ENCODE measurements at places on chromosomes 4 and X.
A peak's percentile ranks its signal among the peaks of the same experiment; 100 is the strongest.

DNA sequence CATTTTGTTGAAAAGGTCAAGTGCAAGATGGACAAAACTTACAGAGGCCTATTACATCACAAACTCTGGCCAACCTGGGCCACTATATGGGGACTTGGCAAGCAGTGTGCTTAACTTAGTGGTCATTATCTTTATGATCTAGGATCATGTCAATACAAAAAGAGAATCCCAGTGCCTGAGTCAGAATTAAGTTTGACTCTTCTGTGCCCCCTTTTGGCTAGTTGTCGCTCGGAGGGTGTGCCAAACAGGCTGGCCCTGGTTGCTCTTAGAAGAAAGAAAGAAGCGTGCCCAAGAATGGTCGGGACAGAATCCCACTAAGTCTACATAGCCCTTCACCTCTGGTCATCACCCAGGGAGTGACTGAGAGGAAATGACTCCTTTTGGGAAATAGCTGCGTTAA is 100.1 kb downstream of the EIF4E start:
- DNase-seq = peak; percentile 26

GRCh38 chrX:20913760-20914159 is 460.5 kb upstream of the CNKSR2 start:
- DNase-seq = no peak

GRCh38 chr4:36208893-36209473 is 35.3 kb downstream of the ARAP2 start:
- DNase-seq = peak; percentile 68

GRCh38 chr4:118994030-118994429 is 105.4 kb downstream of the SYNPO2 start:
- DNase-seq = no peak

- DNase-seq = peak; percentile 21
Measured at GRCh38 chr4:67743194-67743593, 11.0 kb downstream of the GNRHR start.

GRCh38 chr4:5812506-5813229 is 80.2 kb downstream of the CRMP1 start:
- DNase-seq = peak; percentile 69

DNA sequence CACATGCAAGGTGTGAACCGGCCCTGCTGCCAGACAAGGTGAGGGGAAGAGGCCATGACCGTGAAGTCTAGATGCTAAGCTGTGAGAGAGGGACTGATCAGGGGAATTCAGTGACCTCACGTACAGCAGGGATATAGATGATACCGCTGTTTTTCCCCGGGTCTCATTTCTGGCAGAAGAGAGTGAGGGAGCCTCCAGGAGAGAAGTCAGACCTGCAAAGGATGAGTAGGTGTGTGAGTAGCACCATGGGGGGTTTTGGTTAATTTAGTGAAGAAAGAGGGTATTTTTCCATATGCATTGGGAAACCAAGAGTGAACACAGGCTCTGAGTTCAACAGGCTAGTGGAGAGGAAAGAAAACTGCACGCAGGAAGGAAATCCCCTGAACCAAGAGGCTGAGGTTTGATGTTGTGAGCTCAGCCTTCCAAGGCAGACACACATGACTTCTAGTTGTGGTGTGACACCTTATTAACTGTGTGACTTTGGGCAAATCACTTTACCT is 127.6 kb upstream of the GATB start:
- peak; percentile 22 for DNase-seq

All from activated CD4-positive, alpha-beta T cell treated with anti-CD3 and anti-CD28 coated beads, Interleukin-10, Interleukin-2, amounts not matched to agents 100 ng/mL and 50 ng/mL, durations not matched to agents 16 hours and 8 hours (primary cell).